ENCODE measurements at places on chromosomes 7 and 10.

GRCh38 chr10:51602326-51602725 lies 97.1 kb downstream of the CSTF2T start:
- no peak for DNase-seq

GRCh38 chr7:15099074-15099473 lies 196.5 kb upstream of the DGKB start:
- DNase-seq, result no peak

GRCh38 chr7:101736084-101736483 lies 81.3 kb upstream of the CUX1 start:
- DNase-seq, result no peak

DNA sequence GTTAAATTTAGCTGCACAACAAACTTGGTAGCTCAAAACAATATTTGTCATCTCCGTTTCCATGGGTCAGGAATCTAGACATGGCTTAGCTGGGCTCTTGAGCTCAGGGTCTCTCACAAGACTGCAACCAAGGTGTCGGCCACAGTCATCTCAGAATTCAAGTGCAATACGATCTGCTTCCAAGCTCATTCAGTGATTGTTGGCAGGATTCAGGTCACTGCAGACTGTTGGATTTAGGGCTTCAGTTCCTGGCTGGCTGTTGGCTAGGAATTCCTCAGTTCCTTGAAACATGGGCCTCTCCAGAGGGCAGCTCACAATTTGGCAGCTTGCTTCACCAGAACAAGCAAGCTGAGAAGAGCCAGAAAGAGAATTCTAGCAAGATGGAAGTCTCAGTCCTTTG lies 17.5 kb upstream of the CHST3 start:
- no peak for DNase-seq

- DNase-seq, result peak; percentile 49
These were observed 563 bp upstream of the JMJD1C start for GRCh38 chr10:63466144-63466935.

DNA sequence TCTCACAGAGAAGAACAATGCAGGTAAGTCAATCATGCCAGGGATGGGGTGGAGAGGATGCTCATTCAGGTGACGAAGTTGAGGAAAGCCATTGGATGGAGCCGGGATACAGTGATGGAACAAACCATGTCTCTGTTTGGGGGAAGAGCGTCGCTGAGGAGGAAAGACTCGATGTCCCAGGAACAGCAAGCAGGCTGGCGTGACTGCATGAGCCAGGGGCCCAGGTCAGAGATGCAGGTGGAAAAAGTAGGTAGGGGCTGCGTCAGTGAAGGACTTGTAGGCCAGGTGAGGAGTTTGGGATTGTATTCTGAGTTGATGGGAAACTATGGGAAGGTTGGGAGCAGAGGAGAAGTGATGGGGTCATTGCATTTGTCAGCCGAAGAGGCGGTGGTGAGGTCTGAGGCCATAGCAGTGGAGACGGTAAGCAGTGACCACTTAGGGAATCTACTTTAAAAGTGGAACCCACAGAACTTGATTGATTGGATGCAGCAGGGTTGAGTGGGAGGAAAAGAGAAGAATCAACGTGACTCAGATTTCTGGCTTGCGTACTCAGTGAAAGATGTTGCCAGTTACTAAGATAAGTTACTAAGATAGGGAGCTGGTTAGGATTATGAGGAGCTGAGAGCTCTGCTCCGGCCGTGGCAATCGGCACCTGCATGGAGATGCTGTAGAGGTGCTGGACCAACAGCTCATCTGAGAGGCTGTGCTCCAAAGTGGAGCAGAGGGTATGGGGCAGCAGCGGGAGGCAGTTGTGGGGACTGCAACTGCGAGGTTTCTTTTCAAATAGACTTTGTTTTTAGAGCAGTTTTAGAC lies 12.5 kb upstream of the IL2RA start:
- DNase-seq, result no peak

DNA sequence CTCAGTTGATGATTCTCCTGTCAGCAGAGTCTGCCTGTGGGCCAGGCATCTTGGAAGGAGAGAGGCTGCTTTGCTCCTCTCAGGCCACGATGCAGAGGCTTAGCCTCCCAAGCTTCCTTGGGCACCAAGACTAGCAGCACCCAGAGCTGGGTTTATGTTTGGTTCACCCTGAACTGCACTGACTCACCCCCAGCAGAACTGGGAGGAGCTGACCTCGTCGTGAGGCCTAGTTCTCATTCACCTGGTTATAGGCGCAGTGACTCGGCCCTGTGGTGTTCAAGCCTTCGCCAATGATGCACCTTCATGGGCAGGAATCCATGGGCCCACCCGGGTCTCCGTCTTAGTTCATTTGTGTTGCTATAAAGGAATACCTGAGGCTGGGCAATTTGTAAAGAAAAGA lies 122.0 kb upstream of the ZNF438 start:
- DNase-seq, result no peak

DNA sequence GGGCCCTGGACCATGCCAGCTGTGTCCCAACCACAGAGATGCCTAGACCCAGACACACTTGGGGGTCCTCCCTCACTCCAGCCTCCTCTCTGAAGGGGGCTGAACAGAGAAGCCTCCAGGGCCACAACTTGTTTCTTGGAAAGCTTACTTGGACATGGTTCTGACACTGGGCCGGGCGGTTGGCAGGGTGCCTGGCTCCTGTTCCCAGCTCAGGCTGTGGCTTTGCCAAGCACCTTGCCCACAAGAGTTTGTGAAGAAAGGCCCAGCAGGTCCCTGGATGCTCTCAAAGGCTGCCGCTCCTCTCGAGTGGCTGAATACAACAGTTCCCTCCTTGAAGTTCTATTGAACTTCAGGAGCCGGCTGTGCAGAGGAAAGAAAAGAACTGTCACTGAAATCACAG lies 181.6 kb downstream of the PTPN20 start:
- peak; percentile 23 for DNase-seq

- DNase-seq, result no peak
These were observed 11.5 kb upstream of the SH2B2 start for GRCh38 chr7:102275123-102275703.

DNA sequence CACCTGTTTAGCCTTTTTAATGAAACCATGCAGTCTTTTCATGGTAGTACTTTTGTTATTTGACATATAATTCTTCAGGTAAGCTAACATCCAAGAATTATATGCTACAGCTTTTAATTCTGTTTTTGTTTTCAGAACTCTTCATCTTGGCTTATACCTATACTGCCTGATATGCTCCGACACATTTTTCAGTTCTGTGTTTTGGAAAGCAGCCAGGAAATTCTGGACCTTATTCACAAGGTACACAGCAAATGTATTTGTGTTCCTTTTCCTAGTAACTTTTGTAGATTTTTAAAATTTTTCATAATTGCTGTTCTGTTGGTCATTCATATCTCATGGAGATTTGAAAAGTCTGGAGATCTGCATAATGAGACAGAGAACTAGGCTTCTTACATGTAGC lies 56.7 kb downstream of the BTAF1 start:
- DNase-seq, result no peak

GRCh38 chr10:80261316-80262030 lies 28.0 kb downstream of the MAT1A start:
- no peak for DNase-seq

DNA sequence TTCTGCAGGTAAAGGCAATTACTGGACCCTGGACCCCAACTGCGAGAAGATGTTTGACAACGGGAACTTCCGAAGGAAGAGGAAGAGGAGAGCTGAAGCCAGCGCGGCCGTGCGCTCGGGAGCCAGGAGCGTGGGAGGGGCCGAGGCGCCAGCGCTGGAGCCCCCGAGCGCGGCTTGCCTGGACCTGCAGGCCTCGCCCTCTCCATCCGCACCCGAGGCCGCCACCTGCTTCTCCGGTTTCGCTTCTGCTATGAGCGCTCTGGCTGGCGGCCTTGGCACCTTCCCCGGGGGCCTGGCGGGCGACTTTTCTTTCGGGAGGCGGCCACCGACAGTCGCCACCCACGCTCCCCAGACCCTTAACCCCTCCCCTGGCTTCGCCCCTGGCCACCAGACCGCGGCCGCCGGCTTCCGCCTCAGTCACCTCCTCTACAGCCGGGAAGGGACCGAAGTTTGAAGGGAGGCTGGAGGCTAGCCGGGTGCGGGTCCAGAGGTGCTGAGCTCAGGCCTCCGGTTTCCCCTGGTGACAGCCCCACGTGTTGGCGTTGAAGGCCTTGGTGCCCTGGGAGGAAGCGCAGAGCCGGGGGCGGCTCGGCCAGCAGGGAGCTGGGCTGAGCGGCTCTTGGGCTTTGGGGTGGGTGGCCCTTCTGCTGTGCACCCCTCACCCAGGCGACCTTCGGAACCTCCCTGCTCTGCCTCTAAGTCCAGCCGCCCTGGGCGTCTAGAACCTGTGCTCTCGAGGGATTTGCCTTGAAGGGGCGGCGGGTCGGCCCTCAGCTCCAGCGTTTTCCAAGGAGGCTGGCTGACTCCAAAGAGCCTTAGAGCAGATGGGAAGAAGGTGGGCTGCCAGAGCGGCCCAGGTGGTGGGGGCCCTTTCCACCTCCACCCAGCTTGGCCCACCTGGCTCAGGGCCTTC lies 1.8 kb downstream of the FOXI2 start:
- peak; percentile 52 for DNase-seq

GRCh38 chr10:23715363-23715762 lies 276.5 kb downstream of the OTUD1 start:
- DNase-seq, result no peak

DNA sequence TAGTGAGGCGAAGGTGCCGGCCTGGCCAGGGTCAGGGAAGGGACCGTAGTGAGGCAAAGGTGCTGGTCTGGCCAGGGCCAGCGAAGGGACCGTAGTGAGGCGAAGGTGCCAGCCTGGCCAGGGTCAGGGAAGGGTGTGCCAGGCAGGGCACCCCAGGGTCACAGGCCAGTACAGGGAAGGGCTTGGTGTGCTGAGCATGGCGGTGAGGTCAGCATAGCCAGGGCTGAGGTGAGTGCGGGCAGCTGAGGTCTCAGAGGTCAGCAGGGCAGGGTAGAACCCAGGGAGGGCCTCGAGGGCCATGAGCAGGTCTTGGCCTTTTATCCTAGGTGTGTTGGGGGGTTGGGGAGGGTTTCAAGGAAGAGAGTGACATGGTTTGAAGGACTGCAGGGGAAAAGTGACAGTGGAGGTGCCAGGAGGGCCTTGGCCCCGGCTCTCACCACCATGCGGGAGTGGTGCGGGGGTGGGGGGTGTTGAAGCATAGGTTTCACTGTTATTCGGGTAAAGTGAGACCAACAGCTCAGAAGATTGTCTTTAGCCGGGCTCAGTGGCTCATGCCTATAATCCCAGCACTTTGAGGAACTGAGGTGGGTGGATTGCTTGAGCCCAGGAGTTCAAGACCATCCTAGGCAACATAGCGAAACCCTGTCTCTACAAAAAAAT lies 93.3 kb downstream of the CHST15 start:
- DNase-seq, result peak; percentile 4

DNA sequence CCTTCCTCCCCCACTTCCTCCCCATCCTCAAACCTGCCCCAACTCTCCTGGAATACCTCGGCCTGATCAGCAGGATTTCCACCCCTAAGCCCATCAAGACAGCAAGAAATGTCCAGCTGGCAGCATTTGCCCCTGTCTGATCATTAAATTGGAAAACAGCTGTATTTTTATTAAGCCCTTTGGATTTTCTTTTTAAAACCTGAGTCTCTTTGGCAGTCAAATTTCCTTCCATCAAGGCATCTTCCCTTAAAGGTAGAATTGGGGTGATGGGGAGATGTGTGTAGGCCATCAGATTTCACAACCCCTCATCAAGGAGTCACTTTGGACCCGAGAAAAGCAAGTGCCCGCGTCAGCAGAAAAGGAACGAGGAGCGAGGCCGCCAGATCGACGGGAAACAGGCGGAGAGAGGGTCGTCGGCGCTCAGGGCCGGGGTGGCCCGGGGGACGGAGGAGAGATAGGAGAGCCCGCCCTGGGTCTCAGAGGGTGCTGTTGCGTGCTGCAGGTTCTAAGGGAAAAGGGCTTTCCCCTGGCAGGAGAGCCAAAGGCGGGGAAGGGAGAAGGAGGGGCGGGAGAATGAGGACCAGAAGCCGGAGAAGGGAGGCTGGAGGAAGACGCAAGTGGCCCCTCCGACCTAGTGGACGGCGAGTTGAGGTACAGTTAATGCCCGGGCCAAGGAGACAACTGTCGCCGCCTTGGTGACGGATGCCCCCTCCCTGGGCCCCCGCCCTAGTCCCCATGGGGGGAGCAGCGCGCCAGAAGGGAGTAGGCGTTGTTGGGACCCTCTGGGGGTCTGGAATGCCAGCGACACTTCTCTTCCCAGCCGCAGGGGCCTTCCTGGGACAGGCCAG lies 11.5 kb upstream of the GATA3 start:
- peak; percentile 41 for DNase-seq

DNA sequence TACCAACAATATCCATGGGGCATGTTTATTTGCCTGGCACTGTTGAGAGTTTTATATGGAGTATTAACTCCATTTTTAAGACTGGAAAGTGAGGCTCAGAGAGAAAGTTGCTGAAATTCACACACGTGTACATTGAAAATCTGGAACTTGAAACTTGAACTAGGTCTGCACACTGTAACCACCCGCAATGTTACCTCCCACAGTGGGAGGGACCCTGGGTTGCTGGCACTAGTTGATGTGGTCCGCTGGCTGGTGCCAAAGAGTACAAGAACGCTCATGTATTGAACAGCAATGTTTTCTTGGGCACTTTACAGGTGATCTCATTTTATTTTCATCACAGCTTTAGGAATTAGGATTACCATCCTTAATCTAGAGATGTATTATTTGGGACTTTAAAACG lies 253.2 kb downstream of the INHBA start:
- no peak for DNase-seq

- no peak for DNase-seq
These were observed 140.7 kb downstream of the SLC25A13 start for GRCh38 chr7:96181174-96181573.

DNA sequence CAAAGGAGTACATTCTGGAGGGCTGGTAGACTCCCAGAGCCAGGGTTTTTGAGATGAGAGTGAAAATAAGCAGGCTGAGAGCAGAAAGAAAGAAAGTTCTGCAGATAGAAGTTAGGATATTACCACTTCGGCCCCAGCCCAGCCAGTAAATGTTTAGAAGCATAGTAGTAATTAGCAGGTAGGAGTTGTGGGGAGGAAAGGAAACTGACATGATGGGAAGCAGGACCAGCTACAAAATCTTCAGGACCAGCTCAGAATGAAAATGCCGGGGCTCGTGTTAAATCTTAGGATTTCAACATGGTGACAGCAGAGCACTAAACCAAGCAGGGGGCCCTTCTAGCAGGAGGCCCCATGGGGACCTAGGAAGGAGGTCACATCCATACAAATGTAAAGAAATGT lies 28.7 kb downstream of the PRSS2 start:
- no peak for DNase-seq

DNA sequence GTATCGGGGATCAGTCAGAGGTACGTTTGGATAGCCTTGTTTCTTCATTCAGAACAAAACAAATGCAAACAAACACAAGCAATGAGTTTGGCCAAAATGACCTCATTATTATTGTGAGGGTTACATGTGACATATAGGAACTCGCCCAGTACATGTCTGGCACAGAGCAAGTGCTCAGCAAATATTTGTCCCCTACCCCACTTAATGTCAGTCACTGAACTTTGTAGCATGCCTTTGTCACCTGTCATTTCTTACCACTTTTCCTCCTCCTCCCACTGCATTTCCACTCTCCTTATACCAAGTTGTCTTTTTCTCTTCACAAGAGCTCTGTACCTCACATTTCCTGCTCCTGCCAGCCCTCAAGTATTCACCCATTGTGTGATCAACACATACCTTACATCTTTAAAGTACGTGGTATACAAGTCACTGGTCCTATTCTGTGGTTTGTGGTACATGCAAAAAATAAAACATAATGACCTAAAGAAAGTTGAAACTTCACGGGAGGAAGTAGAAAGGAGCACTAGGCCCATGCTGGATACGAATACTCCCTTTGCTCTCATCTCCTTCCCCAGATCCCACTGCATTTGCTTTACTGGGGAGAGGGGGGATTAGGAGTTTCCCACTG lies 236.0 kb downstream of the INHBA start:
- no peak for DNase-seq

Data from iPS-NIHi11 (cell line).